Stimulated activated CD8-positive, alpha-beta memory T cell treated with anti-CD3 and anti-CD28 coated beads, Interleukin-2, amount 100 ng/mL, for 48 hours (primary cell): ENCODE measurements at places on chromosomes 5 and 9.

GRCh38 chr9:133782157-133783130 is 44.3 kb upstream of the SARDH start:
- peak; percentile 60 for DNase-seq

DNA sequence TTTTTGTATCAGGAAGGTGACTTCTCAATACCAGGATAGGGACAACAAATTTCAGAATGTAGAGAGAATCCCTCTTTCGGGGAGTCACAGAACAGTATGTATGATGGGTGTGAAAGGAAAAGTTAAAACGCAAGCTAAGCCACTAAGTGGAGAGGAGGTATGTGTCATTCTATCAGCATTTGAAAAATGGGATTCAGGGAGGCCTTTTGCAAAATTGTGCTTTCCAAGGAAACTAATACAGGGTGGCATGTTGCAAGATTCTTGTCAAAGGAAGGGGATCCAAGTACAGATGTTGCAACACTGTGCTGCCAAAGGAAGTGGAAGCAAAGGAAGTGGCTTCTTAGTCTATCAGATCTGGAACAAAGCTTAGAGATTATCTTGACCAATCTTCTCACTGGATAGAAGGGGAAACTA is 12.6 kb upstream of the TNIP1 start:
- no peak for DNase-seq

GRCh38 chr9:13939134-13939533 is 374.8 kb downstream of the NFIB start:
- no peak for DNase-seq

DNA sequence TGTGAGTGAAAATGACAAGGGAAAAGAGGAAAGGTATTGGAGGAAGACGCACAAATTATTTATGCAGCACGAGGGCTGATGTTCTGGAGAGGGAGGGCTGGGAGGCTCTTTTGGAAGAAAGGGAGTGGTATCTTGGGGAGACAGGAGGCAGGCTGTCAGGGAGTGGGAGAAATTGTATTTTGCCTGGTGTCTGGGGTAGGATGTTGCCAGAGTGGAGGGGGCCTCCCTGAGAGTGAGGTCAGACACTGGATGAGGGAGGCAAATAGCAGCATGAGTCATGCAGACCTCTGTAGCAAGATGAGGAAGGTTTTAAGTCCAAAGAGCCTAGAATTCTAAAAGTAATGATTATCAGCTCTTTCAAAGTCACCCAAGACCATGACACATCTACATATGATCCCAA is 158.0 kb downstream of the DMRT2 start:
- no peak for DNase-seq

DNA sequence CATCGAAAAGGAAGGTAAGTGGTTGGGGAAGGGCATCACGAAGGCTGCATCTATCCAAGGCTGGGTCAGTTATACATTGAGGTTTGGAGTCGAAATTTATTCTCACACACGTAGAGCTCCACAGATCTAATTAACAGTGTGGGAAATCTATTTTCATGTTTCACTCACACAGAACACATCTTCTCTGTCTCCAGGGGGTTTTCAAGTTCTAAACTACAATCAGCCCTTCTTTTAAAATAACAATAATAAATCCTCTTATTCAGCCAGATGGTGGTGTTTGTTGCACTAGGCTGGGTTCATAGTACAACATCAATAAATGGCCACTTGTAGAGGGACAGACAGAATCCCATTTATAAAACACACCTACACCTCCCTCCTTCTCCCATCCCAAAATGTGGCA is 174.5 kb upstream of the KLF9 start:
- no peak for DNase-seq

GRCh38 chr9:35079041-35079425 is 709 bp downstream of the FANCG start:
- DNase-seq = no peak

DNA sequence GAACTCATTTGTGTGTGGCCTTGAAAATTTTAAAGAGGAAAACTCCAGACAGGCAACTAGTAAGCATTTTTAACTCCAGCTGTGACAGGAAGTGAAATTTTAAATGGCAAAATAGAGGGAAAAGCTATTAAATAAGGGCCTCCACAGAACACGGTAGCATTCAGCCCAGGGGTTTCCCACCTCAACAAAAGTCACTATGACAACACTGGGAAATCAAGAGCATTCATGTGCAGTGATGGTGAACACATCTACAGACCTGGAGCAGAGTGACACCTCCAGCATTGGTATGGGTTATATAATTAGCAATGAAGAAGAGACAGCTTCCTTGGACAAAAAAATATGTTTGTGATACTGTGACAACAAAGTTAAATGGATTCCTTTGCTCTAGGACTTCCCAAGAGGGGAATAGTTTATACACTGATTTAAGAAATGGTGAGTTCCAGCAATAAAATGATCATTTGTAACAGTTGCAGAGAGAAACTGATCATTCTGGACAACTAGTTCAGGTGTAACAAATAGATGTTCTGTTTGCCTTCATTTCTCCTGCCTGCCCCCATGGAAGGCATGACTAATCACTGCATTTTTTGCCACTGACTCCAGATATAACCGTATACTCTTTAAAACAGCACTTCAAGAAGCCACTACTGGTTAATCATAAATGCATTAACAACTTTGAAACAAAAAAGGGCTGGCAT is 93.3 kb upstream of the SLC44A1 start:
- no peak for DNase-seq

- DNase-seq = no peak
These were observed 252.1 kb upstream of the ZNF608 start for GRCh38 chr5:124998520-124998919.

GRCh38 chr5:14145435-14146334 is 2.5 kb downstream of the TRIO start:
- no peak for DNase-seq

GRCh38 chr5:51908215-51908614 is 525.0 kb downstream of the ISL1 start:
- no peak for DNase-seq

- DNase-seq = no peak
These were observed 18.3 kb upstream of the TNFSF15 start for GRCh38 chr9:114824110-114824509.

DNA sequence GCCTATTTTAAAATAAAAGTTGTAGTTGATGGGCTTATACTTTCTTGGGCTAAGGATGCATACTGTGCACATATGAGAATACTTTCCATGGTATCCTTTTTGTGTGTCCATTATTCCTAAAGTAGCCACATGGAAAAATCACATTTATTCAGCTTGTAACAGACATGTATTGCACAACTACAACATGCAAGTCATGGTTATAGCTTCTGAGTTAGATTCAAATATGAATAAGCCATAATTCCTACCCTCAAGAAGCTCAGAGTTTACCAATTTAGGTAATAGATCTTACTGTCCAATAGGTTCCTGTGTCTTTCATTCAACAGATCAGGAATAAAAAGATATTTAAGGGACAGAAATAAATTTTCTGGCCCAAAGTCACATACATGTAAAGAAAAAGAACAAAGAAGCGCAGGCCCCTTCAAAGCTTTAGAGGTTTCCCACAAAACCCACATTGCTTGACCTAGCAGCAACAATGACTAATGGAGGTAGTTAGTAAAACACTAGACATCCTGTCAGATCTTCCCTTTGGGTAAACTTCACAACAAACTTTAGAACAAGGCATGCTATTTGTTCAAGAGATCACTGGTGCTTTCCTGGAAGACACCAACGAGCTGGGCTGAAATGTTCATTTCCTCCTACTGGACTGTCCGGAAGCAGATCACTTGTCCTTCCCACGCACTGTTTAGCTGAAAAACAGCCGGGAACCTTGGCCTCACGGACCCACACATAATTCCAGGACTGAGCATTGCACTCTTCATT is 78.4 kb upstream of the ITGA1 start:
- no peak for DNase-seq

- no peak for DNase-seq
These were observed 53.2 kb upstream of the FBXW11 start for GRCh38 chr5:172059661-172060100.

DNA sequence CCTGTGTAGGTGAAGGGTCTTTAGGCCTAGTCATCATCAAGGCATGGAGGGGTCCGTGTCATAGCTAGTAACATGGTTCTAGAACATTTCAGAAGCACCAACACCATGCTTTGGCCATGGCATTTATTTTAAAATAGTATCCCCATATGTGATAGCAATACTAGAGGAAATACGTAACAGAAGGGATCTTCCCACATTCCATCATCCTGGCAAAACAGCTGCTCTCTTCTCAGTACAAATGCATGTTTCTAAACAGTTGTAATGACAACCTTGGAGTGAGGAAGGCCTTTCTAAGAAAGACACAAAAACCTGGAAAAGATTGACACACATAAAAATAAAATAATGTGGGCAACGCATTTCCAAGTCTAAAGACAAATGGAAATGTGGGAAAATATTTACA is 97.6 kb downstream of the GADD45G start:
- DNase-seq = no peak

GRCh38 chr5:159017786-159018185 is 81.9 kb downstream of the EBF1 start:
- no peak for DNase-seq

GRCh38 chr5:149358868-149359495 is 1.1 kb downstream of the PCYOX1L start:
- DNase-seq = no peak

DNA sequence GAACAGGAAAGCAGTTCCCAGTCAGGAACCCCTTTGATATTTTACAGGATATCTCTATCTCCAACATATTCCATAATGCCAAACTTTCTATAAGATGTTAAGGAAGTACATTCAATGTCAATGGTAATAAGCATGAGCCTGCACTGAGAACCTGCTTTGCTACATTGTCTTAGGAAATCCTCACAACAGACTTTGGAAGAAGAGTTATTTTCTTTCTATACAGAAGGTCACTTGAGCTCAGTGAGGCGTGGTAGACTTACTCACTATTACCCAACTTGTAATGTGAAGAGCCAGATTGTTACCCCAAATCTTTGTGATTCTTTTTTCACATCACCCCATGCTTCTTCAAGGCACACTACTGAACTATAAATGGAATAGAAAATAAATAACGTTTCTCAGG is 435.9 kb downstream of the DNAH5 start:
- no peak for DNase-seq

DNA sequence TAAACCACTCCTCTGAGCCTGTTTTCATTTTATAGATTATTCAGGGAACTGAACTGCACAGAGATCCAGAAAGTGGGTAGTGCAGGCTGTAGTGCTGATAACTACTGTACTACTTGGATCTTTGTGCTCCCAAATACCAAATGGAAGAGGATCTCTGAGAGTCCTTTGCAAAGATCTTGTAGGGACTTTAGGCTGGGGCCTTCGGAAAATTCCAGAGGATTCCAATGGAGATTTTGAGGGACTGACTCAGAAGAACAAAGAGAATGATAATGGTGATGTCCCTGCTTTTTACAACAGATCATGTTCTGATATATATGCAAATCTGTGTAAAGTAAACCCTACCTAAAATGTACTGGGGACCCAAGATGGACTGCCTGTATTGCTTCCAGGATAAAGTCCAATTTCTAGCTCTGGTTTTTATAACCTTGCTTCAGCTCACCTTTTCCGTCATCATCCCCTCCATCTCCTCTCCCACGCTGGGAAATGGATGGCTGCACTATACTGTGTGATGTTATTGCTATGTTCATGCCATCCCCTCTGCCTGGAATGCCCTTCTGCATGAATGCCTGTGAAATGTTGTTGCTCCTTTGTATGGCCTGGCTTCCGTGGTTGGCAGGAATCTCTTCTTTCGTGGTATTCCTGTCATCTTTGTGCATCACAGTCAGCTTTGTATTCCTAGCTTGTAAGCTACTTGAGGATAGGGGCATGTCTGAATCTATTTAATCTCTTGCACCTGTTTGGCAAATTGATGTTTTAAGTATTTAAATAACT is 9.7 kb upstream of the PSMD5 start:
- DNase-seq = no peak

GRCh38 chr5:43014522-43014921 is 25.6 kb downstream of the ANXA2R start:
- DNase-seq = no peak

DNA sequence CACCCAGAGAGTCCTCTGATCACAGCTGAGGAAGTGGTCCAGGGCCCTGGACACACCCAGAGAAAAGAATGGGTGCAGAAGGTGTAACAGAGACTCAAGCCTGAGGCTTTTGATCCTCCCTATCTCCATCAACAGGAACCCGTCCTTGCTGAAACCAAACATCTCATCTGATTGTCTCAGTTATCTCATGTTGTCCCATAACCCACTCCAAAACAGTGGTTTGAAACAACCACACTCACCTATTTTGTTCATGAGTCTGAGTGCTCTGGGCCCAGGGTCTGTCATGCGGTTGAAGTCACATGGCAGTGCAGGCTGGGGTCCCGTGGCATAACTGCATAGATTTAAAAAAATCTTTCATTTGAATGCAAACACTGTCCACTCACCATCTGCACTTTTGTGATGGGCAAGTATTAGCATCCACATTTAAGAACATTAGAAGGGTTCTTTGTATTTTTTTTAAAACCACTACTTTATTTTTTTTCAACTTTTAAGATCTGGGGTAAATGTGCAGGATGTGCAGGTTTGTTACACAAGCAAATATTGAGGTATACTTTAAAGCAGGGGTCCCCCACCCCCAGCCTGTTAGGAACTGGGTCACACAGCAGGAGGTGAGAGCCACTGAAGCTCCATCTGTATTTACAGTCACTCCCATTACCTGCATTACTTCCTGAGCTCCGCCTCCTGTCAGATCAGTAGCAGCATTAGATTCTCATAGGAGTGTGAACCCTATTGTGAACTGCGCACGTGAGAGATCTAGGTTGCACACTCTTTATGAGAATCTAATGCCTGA is 255.8 kb downstream of the ROR2 start:
- DNase-seq = no peak

DNA sequence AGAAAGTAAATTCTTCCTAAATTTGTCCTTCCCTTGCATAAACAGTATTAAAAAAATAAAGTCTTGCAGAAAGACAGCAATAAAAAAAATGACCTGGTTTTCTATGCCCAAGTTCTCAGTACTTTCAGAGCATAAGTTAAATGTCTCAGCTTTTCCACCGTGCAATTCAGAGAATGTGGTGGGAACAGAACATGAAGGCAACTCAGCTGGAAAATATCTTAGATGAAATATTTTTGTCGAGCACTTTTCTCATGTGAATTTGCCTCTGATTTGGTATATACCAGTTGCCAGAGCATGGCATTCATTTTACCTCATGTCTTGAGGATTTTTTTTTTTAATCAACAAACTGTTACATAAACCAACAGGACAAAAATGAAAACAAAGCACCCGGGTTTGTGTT is 176.1 kb downstream of the CETN3 start:
- DNase-seq = no peak

DNA sequence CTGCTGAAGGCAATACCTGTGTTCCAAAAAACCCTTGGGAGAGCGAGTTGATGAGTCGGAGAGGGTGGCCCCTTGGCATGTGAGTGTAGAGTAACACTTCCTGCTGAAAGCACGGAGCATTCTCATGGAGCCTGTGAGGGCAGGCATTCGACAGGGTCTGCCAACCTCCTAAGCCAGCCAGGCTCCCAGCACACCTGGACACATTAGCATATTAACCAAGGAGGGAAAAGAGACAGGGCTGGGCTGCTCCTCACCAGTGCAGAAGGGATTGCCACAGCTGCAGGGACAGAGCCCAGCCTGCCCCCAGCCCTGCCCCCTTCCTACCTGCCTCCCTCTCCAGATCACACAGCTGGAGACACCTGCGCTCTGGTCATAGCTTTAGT is 46.4 kb upstream of the SEMA4D start:
- no peak for DNase-seq
